ENCODE measurements at places on chromosomes 7 and 10.
A peak's percentile ranks its signal among the peaks of the same experiment; 100 is the strongest.

- no peak for DNase-seq
Observed at GRCh38 chr7:144398291-144398690, 5.2 kb downstream of the NOBOX start.

DNA sequence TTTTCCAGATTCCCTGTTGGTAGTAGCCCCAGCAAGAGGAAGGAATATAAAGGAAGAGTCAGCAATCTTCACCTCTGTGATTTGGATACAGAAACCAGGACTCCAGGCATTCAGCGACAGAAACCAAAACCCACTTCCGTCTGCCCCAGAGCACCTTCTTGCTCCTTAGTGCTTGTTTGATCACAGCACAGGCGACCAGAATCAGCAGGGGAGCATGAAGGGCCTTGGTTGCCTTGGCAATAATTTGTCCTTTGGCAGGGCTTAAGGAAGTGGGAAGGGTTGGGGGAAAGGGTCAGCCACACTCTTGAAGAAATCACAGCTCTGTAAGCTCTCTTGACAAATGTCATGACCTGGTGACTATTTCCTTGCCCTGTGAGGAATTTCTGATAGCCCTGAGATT is 379.6 kb downstream of the OTUD1 start:
- DNase-seq, result no peak

DNA sequence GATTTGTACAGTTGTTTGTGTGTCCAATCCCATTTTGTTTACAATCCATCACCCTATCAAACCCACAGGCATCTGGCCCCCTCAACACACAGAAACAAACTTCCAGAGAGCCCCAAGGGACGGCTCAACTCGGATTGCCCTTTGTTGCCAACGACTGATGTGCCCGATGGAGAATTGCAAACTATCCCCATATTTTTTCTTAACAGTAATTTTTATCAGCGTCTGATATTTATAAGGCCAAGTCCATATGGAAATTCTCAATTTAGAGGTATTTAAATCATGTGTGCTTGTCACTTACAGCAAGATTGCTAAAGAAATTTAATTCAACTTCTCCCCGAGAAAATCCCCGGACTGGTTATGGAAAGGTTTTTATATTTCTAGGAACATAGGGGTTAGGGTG is 113.9 kb upstream of the NPS start:
- DNase-seq, result no peak

GRCh38 chr10:103232131-103232673 is 13.5 kb upstream of the RPEL1 start:
- DNase-seq, result no peak

DNA sequence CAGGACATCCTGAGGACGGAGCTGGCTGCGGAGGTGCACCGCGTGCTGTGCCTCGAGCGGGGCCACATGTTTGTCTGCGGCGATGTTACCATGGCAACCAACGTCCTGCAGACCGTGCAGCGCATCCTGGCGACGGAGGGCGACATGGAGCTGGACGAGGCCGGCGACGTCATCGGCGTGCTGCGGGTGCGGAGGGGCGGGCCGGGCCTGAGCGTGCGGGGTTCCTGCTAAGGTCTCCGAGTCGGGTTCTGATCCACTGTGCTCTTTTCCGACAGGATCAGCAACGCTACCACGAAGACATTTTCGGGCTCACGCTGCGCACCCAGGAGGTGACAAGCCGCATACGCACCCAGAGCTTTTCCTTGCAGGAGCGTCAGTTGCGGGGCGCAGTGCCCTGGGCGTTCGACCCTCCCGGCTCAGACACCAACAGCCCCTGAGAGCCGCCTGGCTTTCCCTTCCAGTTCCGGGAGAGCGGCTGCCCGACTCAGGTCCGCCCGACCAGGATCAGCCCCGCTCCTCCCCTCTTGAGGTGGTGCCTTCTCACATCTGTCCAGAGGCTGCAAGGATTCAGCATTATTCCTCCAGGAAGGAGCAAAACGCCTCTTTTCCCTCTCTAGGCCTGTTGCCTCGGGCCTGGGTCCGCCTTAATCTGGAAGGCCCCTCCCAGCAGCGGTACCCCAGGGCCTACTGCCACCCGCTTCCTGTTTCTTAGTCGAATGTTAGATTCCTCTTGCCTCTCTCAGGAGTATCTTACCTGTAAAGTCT is 10.4 kb downstream of the ATG9B start:
- DNase-seq, result peak; percentile 86

DNA sequence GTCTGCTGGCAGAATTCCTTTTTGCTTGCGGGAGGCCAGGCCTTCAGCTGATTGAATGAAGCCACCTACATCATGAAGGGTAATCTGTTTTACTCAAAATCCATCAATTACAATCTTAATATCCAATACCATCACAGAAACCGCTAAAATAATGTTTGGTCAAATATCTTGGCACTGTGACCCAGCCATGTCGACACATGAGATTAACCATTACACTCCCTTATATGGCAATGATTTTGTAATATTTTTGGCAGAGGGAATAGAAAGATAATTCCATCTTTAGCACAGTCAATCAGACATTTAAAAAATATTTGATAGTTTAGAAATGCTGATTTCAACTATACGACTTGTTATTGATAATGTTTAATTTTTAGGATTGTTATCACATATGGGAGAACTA is 36.5 kb upstream of the SLC39A12 start:
- no peak for DNase-seq

DNA sequence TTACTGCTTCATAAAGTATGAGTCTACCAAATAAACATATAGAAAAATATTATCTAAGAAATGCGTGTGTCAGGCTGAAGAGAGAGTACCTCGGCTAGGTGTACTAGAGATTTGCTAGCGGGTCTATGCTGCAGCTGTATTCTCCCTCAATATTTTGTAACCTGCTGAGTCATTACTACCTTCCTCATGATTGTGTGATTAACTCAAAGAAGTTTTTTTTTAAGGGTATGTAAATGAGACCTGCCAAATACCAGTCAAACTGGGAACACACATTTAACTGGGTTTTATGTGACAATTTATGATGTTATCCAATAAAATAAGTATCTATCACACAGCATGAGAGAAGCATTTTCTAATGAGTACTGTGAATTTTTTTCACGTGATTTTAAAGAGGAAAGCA is 180.4 kb downstream of the RNF133 start:
- DNase-seq, result no peak

DNA sequence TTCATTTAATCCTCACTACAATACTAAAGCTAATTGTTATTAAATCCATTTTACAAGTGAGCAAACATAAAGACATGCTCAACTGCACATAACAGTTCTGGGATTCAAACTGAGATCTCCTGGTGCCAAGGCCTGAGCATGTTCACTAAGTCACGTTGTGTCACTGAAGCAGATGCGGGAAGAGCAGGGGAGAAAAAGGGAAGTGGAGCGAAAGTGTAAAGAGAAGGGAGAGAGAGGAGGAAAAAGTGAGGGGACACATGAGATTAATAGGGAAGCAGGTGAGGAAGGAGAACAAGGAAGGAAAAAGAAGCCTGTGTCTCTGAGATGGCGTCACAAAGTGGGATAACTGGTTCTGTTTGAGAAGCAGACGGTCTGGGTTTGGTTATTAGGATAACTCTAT is 38.9 kb upstream of the KAT6B start:
- no peak for DNase-seq

- no peak for DNase-seq
Observed at GRCh38 chr7:35865287-35865686, 64.4 kb downstream of the SEPTIN7 start.

GRCh38 chr7:3697472-3697871 is 396.4 kb downstream of the SDK1 start:
- DNase-seq, result no peak

GRCh38 chr10:109277456-109277855 is 645.9 kb downstream of the XPNPEP1 start:
- DNase-seq, result no peak

GRCh38 chr7:131045526-131045925 is 282.1 kb upstream of the MKLN1 start:
- no peak for DNase-seq

DNA sequence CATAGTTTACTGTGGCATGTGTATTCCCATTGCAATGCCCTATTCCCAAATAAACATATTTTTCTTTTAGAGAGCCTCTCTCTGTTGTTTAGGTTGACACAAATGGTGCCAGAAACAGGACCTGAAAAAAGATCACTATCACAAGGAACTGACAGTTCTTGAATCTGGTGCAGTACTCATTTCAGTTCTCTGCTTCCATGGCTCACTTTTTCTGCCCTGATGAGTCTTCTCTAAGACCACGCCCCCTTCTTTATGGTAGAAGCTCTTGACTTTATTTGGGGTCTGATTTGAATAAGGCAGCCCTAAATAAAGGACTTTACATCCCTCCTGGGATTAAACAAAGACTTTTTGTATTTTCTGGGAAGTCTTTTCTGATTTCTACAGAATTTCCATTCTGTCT is 3.5 kb upstream of the CCDC126 start:
- DNase-seq, result no peak

- no peak for DNase-seq
Observed at GRCh38 chr10:35691522-35692236, 49.6 kb upstream of the FZD8 start.

GRCh38 chr7:129955993-129956543 is 3.3 kb upstream of the UBE2H start:
- DNase-seq, result peak; percentile 7

DNA sequence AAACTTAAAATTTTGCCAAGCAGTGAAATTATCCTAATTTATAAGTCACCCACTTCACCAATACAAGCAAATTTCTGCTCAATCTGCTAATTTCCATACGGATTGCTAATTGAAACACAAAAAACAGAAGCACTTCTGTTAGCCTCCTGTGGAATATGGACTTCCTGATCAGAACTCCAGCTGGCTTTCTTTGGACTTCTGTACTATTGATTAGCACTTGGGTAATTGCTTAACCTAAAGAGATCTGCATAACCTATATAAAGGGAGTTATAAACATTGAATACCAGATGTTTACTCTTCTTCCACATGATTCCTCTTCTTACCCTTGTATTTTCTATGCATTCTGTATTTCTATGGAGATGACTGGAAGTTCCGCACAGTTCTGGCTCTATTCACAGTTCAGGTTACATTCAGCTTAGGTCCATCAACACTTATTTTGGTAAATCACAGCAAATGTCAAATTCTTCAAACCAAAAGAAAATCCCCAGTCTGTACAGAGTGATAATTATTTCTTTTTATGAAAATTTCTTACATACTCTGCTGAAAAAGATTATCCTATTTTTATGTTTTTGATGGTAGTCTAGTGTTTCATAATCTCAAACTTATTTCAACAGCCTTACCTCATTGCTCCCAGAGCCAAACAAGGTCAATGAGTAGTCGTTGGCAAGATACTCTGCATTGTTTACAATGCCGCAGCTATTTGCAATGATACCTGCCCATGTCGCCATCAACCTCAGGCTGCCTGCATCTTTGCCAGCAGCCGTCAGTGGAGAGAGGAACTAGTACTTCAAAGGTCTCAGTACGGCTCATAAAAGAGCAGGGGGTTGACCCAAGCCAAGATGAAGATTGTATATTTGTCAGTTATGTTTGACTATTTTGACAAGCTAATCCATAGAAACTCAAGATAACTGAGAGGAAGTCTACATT is 225.6 kb downstream of the AHR start:
- DNase-seq, result no peak

GRCh38 chr10:62727934-62728333 is 76.6 kb upstream of the ADO start:
- no peak for DNase-seq

DNA sequence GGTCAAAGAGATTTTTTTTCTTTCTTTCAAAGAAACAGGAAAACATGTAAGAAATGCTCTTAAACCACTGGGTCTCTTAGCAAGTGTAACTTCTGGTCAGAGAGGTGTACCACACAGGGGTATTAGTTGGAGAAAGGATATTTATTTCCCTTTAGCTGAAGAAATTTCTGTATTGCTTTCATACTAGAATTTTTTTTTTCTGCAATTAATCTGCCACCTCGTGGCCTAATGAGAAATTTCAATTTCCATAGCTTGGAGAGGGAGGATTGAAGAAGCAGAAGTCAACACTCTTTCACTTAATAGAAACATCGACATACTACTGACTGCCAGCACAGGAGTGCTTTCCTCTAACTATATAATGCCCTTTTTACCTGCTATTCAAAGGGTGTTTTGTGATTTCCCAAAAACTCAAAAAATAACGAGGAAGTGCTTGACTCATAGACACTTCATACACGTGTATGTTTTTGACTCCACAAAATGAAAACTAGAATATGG is 177.6 kb upstream of the NAMPT start:
- no peak for DNase-seq

GRCh38 chr10:23474626-23475025 is 35.8 kb downstream of the OTUD1 start:
- DNase-seq, result no peak

DNA sequence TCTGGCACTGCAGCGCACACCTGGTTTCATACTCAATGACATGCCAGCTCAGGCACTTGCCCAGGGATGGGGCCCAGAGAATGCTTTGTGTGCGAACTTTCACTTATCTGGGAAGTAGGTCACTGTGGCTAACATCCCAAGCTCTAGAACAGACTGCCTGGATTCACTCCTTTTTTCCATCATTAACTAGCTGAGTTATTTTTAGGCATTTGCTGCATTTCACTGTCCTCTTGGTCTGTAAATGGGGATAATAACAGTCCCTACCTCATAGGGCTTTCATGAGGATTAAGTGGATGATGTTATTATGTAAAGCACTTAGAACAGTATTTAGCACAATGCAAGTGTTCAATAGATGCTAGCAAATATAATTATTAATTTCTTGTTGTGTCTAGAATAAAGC is 98.7 kb upstream of the DOCK1 start:
- DNase-seq, result no peak

GRCh38 chr10:132960631-132961419 is 18.5 kb upstream of the CFAP46 start:
- peak; percentile 89 for DNase-seq

DNA sequence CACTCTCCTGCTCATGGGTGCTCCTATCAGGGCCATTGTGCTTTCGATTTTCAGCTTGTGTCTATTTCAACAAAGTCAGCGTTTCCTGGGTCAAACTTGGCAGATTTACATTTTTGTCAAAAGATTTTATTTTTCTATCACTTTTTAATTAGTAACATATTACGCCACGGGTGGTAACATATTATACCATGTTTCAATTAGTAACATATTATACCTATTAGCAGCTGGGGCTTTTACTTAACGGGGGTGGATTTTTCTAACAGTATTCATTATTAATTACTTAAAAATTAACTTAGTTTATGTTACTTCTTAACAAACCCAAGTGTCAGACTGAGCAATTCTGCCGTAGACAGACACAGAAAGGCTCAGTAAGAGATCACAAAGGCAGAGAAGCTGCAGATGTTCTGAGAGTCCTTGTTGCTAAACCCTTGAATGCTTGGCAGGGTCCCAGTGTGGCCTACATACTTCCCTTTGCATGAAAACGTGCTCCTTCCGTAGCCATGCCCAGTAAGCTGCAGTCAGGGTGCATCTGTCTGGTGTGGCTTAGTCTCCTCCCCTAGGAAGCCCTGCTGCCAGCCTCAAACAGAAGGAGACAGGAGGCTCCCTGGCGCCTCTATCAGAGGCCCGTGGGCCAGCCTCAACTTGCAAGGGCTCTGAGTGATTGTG is 263.1 kb upstream of the CXCL12 start:
- peak; percentile 81 for DNase-seq

- no peak for DNase-seq
Observed at GRCh38 chr7:44802418-44803025, 6.0 kb downstream of the PPIA start.

GRCh38 chr10:42940487-42941294 is 136.2 kb upstream of the RET start:
- DNase-seq, result no peak

- no peak for DNase-seq
Observed at GRCh38 chr10:119306986-119307392, 99.6 kb downstream of the GRK5 start.

- DNase-seq, result no peak
Observed at GRCh38 chr10:96260014-96260413, 11.4 kb downstream of the BLNK start.

- DNase-seq, result no peak
Observed at GRCh38 chr7:18762189-18762588, 266.6 kb downstream of the HDAC9 start.

Measured in posterior cingulate gyrus (tissue), 11 donors.